Stimulated activated CD4-positive, alpha-beta T cell treated with anti-CD3 and anti-CD28 coated beads, Interleukin-2, amount 100 ng/mL, for 24 hours (primary cell): ENCODE measurements at places on chromosomes 5 and 9.

GRCh38 chr9:124206391-124206790 is 51.4 kb upstream of the NEK6 start:
- no peak for DNase-seq

DNA sequence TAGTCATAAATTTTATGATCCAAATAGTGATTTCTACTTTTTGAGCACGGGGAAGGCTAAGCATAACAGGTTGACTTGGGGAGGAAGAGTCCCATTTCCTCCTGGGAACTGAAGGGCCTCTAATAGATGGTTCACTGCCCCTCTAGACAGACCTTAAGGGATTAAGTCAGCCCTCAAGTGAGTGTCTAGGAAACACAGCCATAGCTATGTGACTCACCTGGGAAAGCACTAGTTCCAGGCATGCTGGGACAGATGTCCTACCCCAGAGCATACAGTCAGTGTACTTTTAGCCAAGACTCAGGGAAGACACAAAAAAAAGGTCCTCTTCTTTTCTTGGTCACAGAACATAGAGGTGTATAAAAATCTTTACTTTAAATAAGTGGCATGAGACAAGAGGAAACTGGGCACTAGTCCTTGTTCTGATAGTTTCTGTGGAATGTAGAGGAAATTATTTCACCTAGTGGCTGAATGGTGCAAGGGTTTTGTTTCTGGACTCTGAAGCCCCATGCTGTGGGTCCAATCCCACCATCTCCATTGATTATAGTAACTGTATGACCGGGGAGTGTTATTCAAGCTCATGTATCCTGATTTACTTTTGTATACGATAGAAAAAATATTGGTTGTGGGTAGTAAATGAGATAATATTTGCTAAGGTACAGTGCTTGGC is 86.0 kb downstream of the NREP start:
- DNase-seq, result no peak

- no peak for DNase-seq
Observed at GRCh38 chr5:61268871-61269270, 63.2 kb upstream of the ZSWIM6 start.

DNA sequence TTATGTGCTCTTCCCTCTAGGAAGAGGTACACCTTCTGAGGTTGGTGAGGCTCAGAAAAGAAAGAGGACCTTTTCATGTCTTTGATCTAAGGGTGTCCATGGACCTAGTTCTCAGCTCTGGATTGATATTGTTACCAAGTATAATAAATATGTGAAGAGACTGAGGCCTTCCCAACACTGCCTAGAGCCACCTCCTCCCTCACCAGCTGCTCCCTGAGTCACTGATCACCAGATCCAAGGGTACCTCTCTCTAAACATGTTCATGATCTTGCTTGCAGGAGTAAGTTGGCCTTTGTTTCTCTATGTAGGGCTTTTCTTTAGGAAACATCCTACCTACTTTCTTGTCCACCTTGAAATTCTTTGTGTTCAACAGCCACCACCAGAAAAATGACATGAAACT is 218.8 kb upstream of the ADRA1B start:
- no peak for DNase-seq

GRCh38 chr5:93532370-93532769 is 48.6 kb downstream of the NR2F1-AS1 start:
- no peak for DNase-seq

DNA sequence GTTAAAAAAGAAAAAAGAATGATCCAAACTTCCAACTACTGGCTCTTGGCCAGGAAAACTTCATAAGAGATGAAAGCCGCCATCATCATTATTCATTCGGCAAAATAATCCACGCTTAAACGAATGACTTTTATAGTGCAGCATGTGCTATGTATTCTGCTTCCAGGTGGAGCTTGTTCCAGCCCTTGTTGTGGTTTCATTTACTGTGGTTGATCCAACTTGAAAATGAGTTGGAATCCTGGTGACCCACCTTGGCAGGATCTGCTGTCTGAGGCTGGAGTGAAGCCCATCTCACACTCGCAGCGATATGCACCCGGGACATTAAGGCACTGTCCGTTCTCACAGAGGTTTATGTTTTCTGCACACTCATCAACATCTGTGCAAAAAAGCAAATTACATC is 209.6 kb downstream of the FBN2 start:
- no peak for DNase-seq

DNA sequence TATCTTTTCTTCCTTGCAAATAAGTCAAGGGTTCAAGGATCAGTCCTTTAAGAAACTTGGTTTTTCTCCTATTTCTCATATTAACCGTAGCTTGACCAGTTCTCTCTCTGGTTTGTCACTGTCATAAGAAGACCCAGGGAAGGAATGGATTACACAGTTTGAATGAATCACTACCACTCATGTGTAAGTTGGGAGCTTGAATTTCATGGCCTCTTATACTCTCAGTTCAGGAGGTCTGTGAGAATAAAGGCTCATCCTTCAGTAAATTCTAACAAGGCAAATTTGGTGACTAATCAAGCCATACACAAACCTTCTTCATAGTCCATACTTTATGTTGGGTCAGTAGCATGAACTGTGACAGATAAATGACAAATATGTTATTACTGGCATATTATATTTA is 323.1 kb upstream of the ACTBL2 start:
- no peak for DNase-seq

GRCh38 chr5:36628695-36629094 is 22.3 kb downstream of the SLC1A3 start:
- no peak for DNase-seq

DNA sequence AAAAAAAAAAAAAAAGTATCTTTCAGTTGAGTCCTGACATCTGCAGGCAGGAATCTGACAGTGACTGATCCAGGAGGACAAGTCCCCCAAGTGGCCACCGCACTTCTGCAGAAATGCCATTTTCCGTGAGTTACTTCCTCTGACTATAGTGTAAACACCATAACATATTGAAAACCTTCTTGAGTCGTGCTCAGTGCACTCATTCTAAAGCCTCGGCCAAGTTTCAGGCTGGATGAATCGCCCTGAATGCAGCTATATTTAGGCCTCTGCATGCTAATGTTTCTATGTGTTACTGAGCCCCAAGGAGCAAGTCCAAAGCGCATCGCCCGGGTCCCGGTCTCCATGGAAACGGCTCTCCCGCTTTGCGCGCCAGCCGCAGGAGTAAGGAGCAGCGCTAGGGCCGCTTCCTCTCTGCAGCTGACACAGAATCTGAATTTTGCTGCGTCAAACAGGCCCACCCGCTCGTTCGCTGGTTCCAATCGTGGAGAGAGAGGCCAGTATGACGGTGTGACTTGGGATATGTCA is 335.4 kb downstream of the MSX2 start:
- peak; percentile 21 for DNase-seq

GRCh38 chr5:165630261-165630778 is 2124.9 kb downstream of the MAT2B start:
- peak; percentile 0 for DNase-seq

DNA sequence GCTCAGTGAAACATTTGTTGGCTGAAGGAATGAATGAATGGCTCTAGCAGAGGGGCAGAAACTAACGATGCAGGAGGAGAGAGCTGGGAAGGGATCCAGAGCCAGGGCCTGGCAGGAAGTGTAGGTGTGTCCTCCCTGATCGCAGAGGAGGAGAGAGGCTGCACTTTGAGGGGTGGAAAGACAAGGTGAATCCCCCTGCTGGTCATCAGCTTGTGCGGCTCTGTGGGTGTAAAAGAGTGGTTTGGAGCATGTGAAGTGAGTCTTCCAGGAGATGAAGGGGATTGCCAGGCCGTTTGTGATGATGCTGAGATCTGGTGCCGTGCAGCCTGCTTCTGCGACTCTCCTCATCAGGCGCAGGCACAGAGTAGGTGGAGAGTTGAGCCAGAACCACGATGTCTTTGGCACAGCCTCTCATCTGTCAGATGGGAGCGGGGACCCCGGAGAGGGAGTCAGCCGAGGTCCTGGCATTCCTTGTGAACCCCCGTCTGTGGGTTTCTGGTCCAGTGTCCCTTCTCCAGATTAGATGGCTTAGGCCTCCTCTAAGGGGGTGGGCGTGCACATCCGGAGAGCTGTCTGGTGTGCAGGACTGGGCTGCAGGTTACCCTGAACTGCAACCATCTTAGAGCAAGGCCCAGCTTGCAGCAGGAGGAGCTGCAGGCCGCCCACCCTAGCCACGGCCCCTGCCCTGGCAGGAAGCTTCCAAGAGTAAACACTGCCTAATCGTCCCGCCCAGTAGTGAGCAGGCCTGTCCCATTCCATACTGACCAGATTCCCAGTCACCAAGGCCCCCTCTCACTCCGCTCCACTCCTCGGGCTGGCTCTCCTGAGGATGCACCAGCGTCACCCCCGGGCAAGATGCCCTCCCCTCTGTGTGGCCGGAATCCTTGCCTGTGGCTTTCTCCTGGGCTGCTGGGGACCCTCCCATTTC is at the start of gene ADAMTS13:
Gene ADAMTS13, plus strand, starts transcription at position 753 of the 928 bp plus-strand sequence. Its CDS starts 77 bp downstream, at position 830.
- DNase-seq, result peak; percentile 37

GRCh38 chr5:142118155-142118686 is 9.6 kb downstream of the NDFIP1 start:
- DNase-seq, result no peak

DNA sequence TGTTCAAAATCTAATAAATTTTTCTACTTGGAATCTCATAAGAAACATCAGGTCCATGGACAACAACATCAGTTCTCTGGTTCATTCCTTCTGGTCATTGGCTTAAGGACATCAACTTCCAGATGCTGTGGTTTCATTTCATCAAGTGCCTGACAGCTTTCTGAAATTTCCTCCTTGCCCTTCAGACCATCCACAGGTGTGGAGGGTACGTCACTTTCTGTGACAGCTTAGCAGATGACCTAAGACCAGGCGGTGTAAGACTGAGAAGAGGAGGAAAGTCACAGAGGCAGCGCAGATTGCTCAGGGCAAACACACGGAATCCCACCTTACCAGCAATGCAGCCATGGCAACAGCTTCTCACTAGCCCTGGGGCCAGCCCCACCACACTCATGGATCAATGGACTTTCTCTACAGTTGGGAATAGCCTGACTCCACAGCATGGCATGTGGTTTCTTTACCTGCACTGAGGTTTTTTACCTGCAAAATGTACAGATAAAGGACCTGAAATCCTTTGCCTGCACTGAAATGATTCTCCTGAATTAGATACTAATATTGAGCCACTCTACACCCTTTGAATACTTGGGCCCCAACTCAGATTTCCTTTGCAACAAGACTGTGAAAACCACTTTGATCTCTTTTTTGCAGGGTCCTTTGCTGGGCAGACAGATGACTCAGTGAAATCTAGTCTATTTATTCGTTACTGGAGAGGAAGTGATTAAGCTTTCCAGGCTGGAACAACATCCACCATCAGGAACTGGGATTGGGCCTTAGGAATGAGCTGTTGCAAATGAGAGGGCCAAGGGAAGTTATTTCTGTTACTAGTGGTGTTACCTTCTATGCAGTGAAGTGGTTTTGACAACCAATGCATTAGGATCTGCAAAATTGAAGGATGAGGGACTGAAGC is 26.9 kb downstream of the TICAM2 start:
- DNase-seq, result no peak

- peak; percentile 44 for DNase-seq
Observed at GRCh38 chr9:70421272-70422180, 7.1 kb upstream of the KLF9 start.

GRCh38 chr5:44911501-44911900 is 102.8 kb downstream of the MRPS30 start:
- no peak for DNase-seq

GRCh38 chr5:123178683-123179082 is 89.6 kb downstream of the PRDM6 start:
- DNase-seq, result no peak

- no peak for DNase-seq
Observed at GRCh38 chr5:39906146-39906545, 481.4 kb upstream of the DAB2 start.

DNA sequence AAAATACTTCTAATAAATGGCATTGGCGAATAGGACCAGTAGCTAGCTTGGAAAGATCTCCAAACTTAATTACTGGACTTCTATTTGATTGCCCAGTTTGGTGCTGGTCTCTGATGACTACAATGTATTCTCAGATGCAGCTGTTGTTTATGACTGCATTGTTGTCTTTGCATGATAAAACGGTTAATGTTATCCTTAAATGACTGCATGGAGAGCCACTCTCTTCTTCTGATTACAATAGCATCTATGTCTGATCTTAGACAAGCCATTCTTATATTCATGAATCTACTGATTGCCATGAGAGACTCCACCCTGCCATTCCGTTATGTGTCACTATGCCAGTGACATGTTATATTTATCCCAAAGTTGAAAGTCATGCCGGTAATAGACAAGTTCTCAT is 42.9 kb upstream of the ERBIN start:
- no peak for DNase-seq

DNA sequence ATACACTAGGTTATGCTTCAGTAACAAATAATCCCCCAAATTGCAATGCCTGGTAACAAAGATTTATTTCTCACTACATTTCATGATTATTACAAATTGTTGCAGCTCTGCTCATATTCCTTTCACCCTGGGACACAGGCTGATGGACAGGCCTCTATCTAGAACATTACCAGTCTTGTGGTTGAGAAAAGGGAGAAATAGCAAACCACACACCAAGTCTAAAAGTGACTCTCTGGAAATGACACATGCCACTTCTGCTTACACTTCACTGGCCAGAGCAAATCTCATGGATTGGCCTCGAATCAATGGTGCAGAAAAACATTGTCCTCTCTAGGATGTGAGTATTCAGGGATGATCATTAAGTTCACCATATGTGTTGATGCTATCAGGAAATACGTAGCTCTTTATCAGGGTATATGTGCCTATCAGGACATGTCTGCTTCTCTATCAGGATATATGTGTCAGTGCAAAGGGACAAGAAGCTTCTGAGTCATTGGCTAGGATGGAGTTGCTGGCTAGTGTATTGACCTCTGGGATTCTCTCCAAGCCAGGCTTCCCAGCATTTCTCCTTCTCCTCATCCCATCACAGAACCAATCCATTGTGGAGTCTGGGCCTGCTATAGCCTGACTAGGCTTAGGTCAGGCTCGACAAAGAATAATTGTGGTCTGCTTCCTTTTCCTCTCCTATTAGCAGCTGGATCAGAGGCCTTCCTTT is 91.1 kb upstream of the CEP78 start:
- no peak for DNase-seq

DNA sequence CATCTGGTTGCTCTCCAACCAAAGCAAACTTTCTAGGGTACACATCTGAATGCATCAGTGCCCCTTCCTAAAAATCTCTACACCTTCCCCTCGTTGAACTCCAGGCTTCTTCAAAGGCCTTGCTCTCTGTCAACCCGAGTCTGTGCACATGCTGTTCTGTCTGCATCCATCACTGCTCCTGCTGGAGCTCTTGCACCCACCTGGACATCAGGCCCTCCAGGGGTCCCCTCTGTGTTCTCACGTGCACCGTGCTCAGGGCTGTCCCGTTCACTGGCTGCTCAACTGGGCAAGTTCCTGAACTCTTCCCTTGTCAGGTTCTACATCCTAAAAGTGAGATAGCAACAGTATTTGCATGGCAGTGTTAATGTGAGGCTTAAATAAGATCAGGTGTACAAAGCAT is 62.7 kb upstream of the ANGPTL2 start:
- no peak for DNase-seq

GRCh38 chr5:87570366-87570765 is 157.6 kb upstream of the CCNH start:
- no peak for DNase-seq
